Stimulated activated CD4-positive, alpha-beta T cell treated with anti-CD3 and anti-CD28 coated beads, Interleukin-1b, Interleukin-23, amount 100 ng/mL, for 1 hour (primary cell): ENCODE measurements at places on chromosomes 3 and 15.

DNA sequence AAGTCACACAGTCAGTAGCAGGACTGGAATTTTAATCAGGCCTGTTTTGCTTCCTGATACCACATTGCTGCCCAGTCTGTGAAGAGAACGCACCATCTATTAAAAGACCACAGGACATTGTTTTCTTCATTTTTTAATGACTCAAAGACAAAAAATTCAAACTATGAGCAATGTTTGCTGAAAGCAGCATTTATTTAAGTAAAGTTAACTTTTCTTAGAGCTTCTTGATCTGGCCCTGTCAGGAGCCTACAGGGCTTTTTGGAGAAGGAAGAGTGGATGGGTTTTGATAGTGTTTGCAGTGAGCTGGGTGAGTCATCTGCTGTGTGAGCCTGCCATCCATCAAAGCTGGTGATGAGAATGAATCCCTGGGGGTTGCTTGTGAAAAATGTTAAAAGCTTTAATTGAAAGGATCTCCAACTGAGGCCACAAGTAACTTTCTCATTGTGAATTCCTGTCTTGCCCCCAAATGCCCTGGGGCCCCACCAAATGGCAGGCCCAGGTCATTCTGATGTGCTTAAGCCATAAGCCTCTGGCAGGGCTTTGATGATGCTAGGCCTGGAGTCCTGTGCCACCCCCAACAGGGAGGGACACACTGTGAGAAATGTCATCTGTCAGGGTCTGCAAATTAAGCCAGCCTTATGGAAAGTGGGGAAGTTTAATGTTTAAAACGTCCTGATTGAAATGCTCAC is 136.2 kb upstream of the PFN2 start:
- no peak for DNase-seq

DNA sequence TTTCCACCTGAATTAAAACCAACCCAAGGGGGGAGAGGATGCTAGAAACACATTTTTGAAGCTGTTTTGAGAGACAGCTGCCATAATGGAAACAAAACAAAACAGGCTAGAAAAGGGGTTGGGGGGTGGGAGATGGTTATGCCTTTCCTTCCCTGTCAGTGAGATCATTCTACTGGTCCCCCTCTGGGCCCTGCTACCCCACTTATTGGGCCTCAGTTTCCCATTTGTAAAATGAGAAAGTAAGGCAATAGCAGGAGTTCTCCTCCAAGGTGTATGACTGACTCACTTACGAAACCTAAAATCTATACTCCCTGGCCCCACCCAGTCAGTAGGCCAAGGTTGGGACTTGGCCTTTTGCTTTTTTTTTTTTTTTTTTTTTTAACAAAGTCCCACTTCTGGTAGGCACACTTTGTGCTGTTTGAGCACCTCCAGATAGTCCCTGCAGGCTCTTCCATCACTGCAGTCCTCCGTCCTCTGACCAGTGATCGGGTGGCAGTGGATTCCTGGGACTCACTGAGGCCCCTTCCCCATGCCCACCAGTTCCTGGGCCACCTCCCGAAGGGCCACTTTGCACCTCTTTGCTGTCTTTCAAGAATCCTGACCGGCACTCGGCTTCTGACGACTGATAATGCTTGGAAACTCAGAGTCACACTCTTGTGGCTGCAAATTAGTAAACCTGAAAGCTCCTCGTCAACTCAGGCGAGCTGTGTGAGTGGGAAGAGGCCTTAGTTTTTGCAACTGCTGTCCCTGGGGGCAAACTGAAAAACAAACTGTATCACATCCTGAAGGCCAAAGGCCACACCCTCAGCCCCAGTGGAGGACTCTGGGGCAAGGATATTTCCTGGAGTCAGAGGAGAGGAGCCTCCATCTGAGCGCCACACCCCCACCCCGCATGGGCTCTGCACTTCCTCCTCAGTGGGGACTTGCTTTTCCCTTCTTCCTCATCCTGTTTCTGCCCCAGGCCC is 6.7 kb upstream of the PSTPIP1 start:
- DNase-seq = no peak

- no peak for DNase-seq
Observed at GRCh38 chr3:149003653-149004305, 12.4 kb downstream of the GYG1 start.

DNA sequence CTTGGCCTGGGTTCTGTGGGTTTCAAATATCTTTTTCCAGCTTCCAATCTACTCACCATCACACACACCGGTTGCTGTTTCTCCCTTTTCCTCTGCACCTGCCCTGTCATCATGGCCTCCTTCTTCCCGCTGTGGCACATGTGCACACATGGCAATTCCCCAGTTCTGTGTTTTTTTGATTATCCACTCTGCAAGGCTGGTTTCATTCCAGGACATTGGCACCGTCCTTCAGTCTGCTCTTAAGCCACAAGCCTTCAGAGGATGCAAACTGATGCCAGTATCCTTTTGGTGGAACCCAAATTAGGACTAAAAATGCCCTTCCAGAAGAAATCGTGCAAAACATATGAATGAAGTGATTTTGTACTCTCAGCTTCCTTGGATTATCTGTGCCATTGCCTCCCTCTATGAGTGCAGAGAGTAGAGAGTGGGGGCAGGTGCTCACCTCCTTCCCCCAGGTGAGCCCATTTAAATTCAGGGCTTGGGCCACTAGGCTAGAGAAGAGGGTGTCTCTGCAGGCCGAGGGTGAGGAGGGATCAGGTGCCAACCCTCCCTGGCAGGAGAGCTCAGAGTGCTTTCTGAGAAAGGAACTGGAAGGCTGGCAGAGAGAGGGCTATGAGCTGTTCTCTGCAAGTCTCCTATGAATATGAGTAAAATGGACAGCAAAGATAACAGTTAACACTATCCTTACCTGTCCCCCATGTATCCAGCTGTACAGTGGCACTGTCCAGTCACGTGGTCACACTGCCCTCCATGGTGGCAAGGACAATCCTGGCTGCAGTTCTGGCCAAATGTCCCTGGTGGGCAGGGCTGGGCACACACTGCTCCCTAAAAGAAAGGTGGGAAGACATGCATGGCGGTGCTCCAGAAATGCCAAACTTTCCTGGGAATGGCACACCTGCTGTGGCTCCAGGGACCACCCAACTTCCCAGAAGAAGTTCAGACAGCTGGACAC is 100.8 kb downstream of the RAB11A start:
- DNase-seq = no peak

DNA sequence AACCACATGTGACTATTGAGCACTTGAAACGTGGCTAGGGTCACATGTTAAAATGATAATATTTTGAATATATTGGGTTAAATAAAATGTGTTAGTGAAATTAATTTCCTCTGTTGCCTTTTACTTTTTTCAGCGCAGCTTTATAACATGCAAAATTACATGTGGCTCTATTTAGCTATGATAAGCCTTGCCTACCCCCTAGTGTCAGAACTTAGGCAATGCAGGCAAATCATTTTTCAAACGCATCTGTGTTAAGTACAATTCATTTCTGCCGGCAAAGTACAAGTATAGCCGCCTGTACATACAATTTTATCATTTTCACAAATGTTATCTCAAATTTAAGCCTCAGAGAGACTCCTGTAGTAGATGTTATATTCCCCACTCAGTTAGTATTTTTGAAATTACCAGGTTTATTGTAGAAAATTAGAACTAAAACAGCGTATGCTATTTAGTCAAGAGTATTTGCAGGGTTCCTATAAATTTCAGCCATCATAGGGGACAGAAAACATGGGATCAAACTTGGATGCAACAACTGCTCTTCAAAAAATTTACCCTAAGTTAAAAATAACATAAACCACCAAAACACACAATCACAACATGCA is 56.1 kb downstream of the TAFA4 start:
- DNase-seq = no peak

- no peak for DNase-seq
Observed at GRCh38 chr15:73873889-73874511, 636 bp downstream of the TBC1D21 start.

DNA sequence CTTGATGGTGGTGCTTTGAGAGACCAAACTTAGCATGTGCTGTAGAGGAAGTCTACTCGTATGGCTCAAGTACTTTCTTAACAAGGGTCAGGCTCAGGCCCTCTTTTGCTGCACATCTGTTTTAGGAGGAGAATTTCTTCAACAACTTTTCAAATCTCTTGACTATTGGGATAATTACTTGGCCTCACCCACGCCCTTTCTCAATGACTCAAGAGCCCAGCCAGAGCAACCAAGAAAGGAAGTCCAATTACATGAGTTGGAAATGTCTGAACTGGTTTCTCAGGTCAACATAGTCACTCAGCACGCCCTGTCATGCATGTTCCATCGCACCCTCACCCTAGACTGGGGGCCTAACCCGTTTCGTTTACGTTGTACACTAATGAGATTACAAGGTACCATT is 44.8 kb upstream of the UMPS start:
- no peak for DNase-seq
